ENCODE measurements at places on chromosomes 16 and 17. TPM values are rescaled to one million over a fixed set of nuclear protein-coding genes. Genes with fewer than 3 reads are reported as not detected.

Gene OR3A3
- total RNA-seq = not detected

Gene TBC1D3E
- total RNA-seq = not detected

Gene TPSB2
- total RNA-seq = 5.5 TPM

GRCh38 chr16:9206156-9206555 lies 114.7 kb downstream of the HAPSTR1 start:
- DNase-seq = no peak

DNA sequence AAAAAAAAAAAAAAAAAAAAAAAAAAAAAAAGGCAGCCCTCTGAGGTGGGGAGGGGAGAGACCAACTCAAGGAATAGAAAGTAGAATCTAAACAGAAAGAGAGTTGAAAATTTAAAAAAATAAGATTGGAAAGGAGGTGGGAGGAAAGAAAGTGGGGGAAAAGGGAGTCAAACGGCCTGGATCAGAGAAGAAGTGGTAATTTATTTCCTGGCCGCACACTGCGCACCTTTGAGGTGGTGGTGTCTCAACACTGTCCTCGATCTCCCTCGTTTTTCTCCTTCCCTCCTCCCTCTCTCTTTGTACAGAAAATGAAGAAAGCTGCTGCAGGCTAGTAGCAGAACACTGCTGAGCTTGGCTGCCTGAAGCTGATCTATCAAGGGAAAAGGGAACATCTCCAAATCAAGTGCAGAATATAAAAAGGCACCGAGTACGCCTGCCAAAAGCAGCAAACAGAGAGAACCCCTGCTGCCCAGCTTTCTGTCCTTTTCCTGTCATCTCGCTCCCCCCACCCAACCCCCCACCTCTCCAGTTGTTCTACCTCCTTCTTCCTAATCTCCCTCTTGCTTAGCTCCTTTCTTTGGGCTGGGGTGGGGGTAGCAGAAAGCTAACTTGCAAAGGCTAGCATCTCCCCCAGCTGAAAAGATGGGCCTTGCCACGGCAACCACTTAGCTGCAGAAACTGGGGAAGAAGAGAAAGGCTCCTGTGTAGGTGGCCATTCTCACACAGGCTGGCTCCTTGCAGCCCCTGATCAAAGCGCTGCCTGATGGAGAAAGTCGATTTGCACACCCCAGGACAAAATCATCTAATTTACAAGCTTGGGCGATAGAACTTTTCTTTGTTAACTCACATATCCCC lies 22.5 kb downstream of the AXIN2 start:
- DNase-seq = no peak

DNA sequence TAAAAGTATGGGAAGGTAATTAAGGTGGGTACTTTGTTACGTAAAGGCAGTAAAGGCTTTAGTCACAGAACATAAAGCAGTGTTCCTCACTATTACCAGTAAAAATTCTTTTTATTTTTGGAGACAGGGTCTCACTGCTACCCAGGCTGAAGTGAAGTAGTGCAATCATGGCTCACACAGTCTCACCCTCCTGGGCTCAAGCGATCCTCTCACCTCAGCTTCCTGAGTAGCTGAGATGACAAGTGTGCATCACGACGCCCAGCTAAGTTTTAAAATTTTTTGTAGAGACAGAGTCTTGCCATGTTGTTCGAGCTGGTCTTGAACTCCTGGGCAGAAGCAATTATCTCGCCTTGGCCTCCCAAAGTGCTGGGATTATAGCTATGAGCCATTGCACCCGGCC lies 80.5 kb downstream of the CREBBP start:
- DNase-seq = no peak

GRCh38 chr16:78504401-78504851 lies 405.0 kb downstream of the WWOX start:
- no peak for DNase-seq

DNA sequence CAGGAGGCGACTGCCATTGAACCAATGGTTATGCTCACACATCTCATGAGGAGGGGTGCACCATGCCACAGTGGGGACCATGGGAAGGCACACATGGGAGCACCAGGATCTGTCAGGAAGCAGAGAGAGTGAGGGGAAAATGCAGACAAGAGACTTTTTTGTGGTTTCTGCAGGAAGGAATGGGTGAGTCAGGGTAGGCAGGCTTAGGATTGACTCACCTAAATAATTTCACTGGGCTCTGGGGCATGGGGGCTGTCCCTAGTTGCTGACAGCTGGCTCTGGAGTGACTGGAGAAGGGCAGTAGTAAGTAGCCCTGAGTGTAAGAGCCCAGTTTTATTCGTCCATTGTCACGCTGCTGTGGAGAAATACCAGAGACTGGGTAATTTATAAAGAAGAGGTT lies 202.4 kb downstream of the AXIN2 start:
- no peak for DNase-seq

Measured in cardiac septum (tissue), 1 donor.